Dermis blood vessel endothelial cell (primary cell): ENCODE measurements at places on chromosomes 4 and X. TPM values are rescaled to one million over a fixed set of nuclear protein-coding genes. Genes with fewer than 3 reads are reported as not detected.
A peak's percentile ranks its signal among the peaks of the same experiment; 100 is the strongest.

RPL34 gene
- total RNA-seq = 572 and 777 TPM in 2 replicates

ETDB gene
- not detected in 2 replicates for total RNA-seq

PQBP1 gene
- total RNA-seq = 75.2 and 87.1 TPM in 2 replicates

- peak; percentile 61 for DNase-seq
Measured at GRCh38 chrX:3811331-3812311, 98.2 kb upstream of the PRKX start.

DNA sequence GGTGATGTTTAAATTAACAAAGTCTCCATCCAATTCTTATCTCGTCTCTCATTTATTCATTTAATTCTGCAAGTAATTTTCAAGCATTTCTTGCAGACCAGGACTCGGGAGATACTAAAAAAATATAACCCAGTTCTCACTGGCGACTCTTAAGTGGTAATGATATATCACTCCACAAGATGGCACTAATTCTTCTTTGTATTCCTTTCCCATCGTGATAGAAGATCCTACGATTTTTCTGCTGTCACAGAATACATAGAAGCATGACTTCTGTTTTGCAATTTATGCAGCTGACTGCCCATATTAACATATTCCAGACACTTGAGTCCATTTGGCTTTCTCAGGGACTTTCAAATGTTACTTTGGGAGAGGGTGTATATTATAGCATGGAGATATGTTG is 64.0 kb upstream of the FGF13 start:
- DNase-seq = peak; percentile 37

DNA sequence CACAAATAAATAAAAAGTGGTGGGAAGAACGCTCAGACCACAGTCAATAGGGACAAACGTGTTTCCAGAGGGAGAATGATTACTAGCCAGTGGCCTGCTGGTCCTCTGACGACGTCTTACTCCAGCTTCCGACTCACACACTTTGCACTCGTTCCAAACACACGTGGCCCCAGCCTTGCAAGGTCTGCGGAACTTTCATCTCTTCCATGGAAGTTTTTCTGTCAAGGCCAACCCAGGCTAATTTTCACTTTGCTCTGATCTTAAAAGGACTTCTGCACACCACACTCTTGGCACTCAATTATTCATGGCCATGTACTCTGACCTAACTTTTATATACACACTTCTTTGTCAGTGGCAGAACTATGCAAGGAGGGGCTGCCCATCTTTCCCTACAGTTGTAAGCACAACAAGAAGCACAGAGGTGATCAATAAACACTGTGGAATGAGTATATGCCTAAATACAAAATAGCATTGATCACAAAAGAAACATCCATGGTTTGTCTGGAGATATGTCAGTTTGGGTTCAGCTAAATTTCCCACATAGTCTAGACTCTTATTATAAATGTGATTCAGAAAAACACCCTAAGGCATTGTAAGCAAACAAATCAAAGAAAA is 69.4 kb downstream of the STX18 start:
- DNase-seq = no peak

- no peak for DNase-seq
Measured at GRCh38 chr4:116925900-116926457, 159.4 kb downstream of the TRAM1L1 start.

DNA sequence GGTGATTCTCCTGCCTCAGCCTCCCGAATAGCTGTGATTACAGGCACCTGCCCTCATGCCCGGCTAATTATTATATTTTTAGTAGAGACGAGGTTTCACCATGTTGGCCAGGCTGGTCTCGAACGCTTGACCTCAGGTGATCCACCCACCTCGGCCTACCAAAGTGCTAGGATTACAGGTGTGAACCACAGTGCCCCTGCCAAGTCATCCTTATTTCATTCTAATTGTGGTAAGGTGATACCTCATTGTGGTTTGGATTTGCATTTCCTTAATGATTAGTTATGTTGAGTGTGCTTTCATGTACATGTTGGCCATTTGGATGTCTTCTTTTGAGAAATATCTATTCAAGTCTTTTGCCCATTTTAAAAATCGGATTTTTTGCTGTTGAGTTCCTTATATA is 93.0 kb downstream of the USP9X start:
- DNase-seq = no peak

SLC39A8 gene
- 3.1 and 4.8 TPM in 2 replicates for total RNA-seq

DNA sequence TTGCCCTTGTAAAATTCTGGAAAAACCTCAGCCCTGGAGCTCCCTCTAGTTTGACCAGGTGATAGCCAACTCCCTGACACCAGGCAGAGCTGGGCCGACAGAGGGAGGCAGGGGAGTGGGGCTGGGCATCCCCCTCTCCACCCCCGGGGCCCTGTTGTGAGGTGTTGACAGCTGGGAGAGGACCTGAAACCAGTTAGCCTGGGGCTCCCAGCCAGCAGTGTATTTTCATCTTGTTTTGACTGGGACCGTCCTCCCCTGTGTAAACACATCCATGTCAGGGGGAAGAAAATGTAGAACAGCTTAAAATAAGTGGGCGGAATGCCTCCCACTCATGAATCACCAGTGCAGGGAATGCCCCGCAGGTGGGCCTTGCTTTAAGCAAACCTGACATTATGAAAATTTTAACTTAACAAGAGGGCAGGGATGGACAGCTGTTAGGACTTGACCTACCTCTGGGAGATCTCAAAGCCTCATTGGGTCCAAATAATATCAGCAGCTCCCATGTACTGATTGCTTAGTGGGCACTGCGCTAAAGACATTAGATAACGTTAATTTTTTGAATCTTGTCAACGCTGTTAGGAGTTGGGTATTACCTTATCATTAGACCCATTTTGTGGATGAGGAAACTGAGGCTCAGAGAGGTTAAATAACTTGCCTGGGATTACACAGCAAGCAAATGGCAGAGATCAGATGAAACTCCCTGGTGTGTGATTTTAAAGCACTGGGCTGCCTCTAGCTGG is 45.9 kb downstream of the TSC22D3 start:
- no peak for DNase-seq

DNA sequence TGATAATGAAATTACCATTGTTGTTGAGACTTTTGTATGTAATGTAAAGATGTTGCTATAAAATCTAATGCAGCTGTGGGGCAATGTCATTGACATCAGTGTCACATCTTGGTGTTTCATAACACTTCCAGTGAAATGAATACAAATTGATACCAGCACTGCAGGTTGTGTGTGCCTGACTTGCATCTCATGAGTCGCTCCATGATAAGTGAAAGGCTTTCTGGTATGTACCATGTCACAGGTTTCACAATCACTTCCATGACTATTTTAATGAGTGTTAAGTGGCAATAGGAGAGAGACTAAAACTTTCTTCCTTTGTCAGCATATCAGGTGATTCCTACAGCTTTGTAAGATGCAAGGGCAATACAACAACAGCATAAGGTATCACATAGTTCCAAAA is 94.4 kb downstream of the ABCB7 start:
- no peak for DNase-seq

- no peak for DNase-seq
Measured at GRCh38 chr4:125104616-125105015, 210.1 kb upstream of the FAT4 start.

TXK gene
- 0.17 and 0.23 TPM in 2 replicates for total RNA-seq

DNA sequence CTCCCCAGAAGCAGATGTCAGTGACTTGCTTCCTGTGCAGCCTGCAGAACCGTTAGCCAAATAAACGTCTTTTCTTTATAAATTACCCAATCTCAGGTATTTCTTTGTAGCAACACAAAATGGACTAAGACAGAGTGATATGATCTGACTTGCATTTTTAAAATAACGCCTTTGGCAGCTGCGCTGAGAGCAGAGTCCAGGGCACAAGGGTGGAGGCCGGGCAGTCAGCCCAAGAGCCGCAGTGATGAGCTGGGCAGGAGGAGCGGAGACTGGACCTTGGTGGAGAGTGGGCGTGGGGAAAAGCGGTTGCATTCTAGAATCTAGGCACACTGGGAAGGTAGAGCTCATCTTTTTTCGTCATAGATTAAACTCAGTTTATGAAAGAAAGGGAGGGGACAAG is 56.5 kb upstream of the ACSL1 start:
- DNase-seq = no peak

IDUA gene
- total RNA-seq = 14.1 and 19.6 TPM in 2 replicates

DNA sequence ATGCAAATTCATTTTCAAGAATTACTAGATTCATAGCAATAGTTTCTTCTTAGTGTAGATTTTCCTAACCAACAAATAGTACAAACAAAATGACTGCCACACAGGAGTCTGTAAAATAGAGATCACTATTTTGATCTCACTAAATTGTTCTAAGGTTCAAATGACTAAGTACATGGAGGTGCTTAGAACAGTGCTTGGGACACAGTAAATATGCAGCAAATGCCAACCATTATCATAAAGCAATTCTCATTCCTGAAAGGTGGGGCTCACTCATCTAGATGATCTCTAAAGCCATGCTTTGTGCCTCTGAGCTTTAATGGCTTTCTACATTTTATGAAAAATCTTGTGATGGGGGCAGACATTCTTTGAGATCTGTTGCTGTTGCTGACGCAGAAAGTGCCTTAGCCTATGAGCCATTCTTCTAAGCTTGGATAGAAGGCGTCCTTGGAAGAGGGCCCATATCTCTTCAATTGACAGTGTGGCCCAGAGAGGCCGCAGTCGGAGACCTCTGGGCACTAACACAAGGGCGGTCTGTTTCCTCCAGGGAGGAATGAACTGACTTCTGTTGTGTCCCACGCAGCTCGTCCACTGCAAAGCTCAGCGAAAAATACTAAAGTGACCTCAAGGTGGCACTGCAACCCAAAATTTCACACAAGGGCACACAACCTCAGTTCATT is 23.5 kb downstream of the TLR10 start:
- DNase-seq = peak; percentile 75

DNA sequence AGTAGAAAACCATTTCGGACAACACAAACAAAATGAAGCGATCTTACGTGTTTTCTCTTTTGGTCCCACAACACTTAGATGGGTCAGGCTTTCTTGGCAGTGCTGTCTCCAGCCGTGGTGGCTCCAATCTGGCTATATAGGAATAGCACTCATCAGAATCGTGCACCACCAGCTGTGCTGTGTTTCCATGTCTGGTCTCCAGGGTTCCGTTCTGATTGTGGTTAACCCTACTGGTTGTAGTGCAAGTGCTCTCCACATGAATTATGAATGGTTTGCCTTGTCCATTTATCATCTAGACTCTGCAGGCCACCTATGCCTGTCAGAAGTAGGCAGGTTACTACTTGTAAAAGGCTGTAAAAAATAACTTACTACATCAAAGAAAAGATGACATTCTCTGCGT is 536.3 kb downstream of the IQCM start:
- DNase-seq = no peak

GRCh38 chr4:152161676-152162330 is 374.1 kb downstream of the FBXW7 start:
- peak; percentile 68 for DNase-seq

UGT2B17 gene
- not detected in 2 replicates for total RNA-seq
